ENCODE measurements at places on chromosomes 5 and 9.

DNA sequence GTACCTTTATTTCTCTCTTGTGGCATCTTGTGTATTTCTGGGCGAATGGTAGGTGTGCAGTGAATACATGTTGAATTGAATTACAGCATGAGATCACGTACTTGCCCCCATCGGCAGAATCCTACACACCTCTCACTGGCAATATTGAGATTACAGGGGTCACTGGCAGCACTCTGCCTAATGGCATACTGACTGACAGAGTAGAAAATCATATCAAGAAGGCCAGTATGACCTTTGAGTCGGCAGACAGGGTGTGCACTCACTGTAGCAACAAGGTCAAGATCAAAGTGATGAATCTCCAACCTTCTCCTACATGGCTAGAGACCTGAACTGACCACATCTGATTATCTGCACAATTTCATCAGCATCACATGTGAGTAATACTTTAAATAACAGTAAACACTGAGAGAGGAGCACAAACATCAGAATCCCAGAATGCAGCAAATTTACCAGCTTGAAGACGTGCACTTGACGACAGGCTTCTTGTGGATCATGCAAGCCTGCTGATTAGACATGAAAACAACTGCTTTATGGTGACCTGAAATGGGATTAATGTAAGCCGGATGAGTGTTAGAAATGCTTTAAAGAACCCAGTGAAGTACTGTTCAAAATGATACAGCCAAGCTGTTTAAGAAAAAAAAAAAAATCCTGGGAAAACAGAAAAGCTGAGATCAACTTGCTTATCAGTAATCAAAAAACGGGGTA lies 267.1 kb upstream of the EFNA5 start:
- no peak for DNase-seq

DNA sequence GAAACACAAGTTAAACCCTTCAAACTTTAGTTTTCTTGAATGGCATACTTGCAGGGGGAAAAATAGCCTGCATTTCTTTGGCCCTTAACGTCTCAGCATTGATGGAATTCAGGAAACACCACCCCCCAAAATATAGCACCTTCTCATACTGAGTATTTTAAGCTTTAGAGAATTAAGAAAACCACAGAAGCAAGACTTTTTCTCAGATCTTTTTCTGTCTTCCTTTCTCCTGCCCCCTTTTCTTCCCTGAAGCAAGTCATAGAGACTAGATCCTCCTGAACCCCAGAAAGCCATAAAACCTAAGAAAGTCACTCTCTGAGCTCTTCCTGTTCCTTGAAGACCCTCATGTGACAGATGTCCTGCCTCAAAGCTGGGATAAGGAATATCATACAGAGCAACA lies 1069.9 kb downstream of the EFNA5 start:
- DNase-seq: no peak

DNA sequence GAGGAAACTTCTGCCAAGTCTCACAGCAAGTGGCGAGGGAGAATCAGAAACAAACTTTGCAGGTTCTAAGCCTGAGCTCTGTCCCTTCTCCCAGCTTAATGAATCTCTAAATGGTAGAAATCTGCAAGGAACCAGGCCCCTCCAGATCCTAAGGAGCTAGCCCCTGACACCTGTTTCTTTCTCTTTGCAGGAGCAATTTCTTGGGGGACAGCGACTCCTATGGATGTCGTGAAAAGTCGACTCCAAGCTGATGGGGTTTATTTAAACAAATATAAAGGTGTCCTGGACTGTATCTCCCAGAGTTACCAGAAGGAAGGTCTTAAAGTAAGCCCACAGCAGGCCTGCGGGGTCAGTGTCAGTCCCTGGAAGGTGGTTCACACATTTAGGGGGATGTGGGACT lies 21.8 kb downstream of the IL9 start:
- DNase-seq: no peak

GRCh38 chr5:76479973-76480667 lies 77.0 kb downstream of the IQGAP2 start:
- DNase-seq: no peak

DNA sequence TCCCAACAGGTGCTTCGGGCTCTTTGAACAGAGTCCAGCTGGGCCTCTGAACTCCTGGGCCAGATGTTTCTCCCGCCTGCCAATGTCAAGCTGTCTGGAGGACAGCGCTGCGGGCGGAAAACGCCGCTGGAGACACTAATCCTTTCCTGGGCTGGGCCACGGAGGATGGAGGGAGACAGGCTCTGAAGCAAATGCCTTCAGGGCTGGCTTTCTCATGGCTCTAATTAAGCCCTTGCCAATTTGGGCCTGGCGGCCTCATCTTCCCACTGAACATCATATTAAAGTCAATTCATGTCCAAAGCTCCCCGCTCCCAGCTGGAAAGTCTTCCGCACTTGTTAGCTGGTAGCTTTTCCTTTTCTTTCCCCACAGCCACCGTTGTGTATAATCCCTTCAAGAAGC lies 72.7 kb downstream of the NTNG2 start:
- DNase-seq: no peak

DNA sequence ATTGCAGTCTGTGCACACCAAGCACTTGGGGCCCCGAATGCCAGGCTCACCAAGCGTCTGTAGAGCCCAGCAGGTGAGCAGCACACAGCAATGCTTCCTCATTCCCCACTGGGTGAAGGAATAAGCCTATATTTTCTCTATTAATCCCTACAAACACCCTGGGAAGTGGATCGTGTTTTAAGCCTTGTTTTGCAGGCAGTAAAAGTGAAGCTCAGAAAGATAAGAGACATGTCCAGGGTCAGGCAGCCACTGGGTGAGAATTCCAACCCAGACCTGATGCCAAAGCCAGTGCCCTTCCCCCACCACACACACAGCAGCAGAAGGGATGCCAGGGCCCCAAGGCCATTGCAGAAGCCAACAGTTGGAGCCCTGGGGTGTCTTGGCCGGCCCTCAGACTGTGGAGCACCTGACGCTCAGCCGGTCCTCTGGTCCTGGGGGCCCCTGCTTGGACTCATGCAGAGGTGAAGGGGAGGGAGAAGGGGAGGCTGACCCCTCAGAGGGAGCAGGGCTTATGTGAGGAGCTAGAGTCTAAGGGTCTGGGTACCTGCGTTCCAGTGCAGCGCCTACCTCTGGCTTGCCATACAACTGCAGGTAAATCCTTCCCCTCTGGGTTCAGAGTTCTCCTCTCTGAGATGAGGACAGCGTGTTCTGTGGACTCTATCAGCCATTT lies 26.3 kb upstream of the SYNPO start:
- no peak for DNase-seq

DNA sequence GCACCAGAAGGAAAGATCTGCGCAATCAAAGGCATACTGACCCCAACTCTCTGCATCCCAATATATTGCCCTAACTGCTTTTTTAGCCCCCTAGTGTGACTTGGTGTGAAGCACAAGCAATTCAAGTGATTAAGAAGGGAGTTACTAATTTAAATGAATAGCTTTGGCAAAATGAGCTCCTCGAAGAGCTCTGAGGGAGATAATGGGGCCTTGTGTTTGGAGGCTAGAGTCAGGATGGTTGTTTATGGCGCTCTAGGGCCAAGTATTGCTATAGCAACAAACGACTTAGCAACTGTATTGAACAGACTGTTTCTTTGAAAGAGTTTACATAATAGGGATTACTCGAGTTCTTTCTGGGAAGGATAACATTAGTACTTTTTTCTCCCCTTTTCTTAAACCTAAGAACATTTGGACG lies 11.5 kb upstream of the C5orf58 start:
- no peak for DNase-seq

GRCh38 chr5:159133041-159133741 lies 33.5 kb upstream of the EBF1 start:
- DNase-seq: no peak

DNA sequence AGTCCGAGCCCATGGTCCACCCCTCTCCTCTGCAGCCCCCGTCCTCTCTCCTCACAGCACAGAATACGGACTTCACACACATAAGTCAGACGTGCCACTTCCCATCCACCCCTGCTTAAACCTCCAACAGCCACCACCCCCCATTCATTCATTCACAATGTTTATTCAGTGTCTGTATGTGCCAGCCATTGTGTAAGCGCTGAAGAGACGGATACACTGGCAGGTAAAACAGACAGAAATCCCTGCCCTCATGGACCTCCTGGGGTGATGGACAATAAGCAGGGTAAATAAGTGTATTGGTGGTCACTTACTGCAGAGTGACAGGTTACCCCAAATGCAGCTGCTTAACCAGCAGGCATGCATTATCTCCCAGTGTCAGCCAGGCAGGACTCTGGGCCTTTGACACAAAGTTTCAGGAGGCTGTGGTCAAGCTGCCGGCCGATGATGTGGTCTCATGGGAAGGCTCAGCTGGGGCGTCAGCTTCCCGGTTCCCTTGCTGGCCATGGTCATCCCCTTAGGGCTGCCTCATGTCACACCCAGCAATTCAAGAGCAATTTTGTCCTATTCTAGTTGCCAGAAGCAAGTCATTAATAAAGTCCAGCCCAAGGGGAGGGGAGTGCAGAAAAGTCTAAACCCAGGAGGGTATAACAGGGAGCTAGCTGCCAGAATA lies 1.8 kb upstream of the PAXX start:
- no peak for DNase-seq

DNA sequence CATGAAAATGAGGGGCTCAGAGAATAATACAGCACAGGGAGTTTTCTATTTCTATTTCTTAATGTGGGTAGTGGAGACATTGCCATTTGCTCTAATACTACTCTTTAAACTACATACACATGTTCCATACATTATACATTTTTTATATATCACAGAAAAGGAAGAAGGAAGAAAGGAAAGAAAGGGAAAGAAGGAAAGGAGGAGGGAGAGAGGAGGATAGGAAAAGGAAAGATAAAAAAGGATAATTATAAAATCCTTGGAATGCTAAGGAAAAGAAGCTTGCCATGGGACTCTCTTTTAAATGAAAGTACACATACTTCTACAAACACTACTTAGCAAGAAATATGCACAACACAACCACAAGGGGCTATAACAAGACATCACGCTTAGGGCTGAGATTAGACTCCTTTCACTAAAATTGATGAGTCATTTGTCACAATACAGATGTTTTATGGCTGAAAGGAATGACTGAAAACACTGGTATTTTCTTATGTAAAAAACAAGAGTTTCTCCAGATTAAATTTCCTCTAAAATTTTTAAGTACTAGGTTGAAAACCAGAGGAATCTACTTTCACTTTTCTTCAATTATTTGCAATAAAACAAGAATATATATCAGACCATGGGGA lies 219.8 kb downstream of the ARL15 start:
- no peak for DNase-seq

DNA sequence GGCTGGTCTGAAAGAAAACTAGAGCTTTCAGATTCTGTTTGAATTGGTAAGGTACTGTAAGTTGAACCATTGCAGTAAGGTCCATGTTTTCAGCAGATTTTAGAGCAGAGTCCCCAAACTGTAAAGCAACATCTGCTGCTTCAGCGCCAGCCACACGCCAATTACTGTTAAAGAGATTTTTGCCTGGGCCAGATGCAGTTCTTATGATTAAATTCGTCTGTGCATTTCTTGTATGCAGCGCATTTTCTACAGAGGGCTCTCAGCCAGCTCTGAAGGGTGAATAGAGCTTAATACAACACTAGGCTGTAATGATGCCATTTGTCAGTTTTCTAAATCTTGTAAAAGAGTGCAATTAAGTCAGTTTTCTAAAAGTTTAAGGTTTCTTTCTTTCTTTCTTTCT lies 246.3 kb downstream of the COX7C start:
- DNase-seq: no peak

DNA sequence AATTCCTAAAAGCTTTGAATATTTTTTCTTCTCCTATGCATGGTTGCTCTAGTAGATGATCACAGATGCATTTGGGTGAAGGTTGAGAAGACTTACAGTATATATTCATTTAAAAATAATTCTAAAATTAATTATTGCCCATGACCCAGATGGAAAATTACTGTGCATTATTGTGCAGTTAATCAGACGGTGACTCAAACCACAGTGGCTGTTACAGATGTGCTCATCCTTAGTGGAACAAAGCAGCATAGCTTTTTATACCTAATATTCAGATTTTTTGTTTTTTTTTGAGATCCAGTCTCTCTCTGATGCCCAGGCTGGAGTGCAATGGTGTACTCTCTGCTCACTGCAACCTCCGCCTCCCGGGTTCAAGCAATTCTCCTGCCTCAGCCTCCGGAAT lies 10.7 kb downstream of the OR2V1 start:
- DNase-seq: no peak

DNA sequence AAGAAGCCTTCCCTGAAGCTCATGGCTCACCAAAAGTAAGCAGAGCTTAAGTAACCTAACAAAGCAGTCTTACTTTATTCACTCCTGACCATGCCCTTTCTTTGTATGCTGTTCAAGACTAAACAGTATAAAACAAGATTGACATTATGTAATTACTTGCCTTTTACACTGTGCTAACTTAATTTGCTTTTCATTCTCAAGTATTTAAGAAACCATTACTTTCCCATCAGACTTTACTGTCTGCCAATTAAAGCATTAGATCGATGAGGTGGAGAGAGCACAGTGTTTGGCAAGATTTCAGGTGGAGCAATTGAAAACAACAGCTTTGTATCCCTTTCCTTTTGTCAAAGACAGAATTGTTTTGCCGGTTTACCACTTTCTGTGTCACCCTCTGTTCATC lies 98.2 kb downstream of the RORB start:
- no peak for DNase-seq
